H9 (cell line): ENCODE measurements at places on chromosomes 2 and 18. TPM values are rescaled to one million over a fixed set of nuclear protein-coding genes. Genes with fewer than 3 reads are reported as not detected.

AQP12B gene
- total RNA-seq = not detected in 2 replicates

HMSD gene
- total RNA-seq = 3.9 and 6.6 TPM in 2 replicates

RESP18 gene
- not detected in 2 replicates for total RNA-seq

TLX2 gene
- 0.20 and 0.26 TPM in 2 replicates for total RNA-seq

NT5C1B gene
- total RNA-seq = not detected in 2 replicates

STK17B gene
- 6.1 and 6.3 TPM in 2 replicates for total RNA-seq

LRATD1 gene
- 0.31 and 0.39 TPM in 2 replicates for total RNA-seq

ANKRD30B gene
- total RNA-seq = not detected in 2 replicates

ACTG2 gene
- total RNA-seq = 1.4 and 1.5 TPM in 2 replicates

NMS gene
- total RNA-seq = not detected in 2 replicates

GRCh38 chr18:34651586-34652369 is 58.3 kb upstream of the DTNA start:
- H3K27me3 ChIP-seq = no peaks in the 10 kb centered on the region
- no peak for DNase-seq
- H3K36me3 ChIP-seq = no peaks in the 10 kb centered on the region
- no peak overlapping the region for H3K4me3 ChIP-seq
- no peak overlapping the region for H3K27ac ChIP-seq
- H3K4me1 ChIP-seq = peaks cover 9% of the 10 kb centered on the region; the same call in 1 of the 2 replicates

DNA sequence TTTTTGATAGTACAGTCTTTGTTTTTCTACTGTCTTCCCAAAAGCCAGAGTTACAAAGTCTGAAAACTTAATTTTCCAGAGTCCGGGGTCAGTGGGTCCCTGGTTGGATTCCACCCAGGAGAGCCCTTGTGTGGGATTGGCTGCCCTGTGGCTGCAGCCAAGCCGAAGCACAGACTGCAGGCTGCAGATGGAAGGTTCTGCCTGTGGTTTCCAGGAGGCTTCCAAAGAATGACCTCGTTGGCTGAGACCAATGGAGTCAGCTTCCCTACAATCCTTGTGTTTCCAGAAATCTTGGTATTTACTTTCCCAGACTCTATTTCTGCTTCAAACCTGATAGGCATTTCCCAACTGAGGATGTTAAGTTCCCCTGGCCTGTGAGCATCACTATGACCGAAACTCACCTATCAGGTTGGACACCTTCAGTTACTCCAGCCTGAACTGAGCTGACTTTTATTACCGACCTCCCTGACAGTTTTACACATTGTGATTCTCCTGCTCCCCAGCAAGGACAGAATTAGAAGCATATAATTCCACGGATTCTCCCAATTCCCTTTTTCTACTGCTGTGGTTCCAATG is 117.5 kb upstream of the CCDC68 start:
- no peak overlapping the region for H3K27ac ChIP-seq
- DNase-seq = no peak
- no peaks in the 10 kb centered on the region for H3K36me3 ChIP-seq
- H3K27me3 ChIP-seq = no peaks in the 10 kb centered on the region
- H3K4me1 ChIP-seq = no peaks in the 10 kb centered on the region
- H3K4me3 ChIP-seq = no peak overlapping the region

GRCh38 chr2:15791294-15791693 is 149.1 kb upstream of the MYCN start:
- H3K4me1 ChIP-seq = no peaks in the 10 kb centered on the region
- H3K27me3 ChIP-seq = no peaks in the 10 kb centered on the region; the same call in 1 of the 2 replicates
- DNase-seq = no peak
- no peak overlapping the region for H3K27ac ChIP-seq

GRCh38 chr2:11656671-11657101 is 13.3 kb downstream of the NTSR2 start:
- H3K36me3 ChIP-seq = no peaks in the 10 kb centered on the region
- H3K27ac ChIP-seq = no peak overlapping the region
- H3K4me3 ChIP-seq = no peak overlapping the region; the same call in 1 of the 2 replicates
- DNase-seq = no peak
- no peaks in the 10 kb centered on the region for H3K27me3 ChIP-seq

DNA sequence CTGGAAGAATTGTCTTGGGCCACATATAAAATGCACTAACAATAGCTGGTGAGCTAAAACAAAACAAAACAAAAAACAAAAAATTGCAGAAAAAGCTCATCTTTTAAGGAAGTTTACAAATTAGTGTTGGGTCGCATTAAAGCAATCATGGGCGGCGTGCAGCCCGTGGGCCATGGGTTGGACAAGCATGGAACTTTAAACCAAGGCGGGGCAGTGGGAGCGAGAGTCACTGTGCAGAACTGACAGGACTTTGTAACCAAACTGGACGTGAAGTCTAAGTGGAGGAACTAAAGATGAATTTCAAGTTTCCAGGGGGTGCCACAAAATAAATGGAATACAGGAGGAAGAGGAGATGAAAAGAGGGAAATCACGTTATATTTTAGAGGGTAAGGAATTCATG is 80.7 kb downstream of the PSMG2 start:
- no peaks in the 10 kb centered on the region for H3K4me1 ChIP-seq
- no peaks in the 10 kb centered on the region for H3K36me3 ChIP-seq
- H3K27ac ChIP-seq = no peak overlapping the region
- H3K4me3 ChIP-seq = no peak overlapping the region

DNA sequence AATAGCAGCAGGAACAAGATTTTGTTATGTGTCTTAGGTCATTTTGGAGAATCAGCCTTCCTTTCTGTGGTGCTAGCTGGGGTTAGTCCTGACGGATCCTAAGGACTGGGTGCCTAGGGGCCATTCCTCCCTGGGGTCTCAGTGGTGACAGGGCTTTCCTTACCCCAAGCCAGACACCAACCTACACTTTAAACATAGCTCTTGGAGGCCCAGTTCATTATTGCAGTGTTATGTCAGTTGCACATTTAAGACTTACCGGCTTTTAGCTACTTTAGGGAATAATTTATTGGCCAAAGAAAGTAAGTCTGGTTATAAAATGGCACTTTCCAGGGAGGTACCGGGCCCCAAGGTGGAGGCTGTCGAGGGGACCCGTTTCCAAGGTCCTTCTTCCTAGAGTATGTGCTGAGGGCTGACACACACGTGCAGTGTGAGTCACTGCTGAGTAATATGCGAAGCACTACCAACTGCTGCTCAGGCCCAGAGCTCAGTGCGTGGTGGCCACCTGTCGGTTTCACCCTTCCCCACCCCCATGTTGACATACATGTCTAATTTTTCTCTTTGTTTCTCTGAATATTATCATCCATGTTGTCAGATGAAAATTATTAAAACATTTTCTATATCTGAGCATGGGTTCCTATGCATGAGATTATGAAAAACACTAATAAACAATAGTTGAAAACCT is 37.0 kb upstream of the GRHL1 start:
- H3K27ac ChIP-seq = no peak overlapping the region
- DNase-seq = no peak
- H3K4me3 ChIP-seq = no peak overlapping the region
- peaks cover 39% of the 10 kb centered on the region for H3K36me3 ChIP-seq

GRCh38 chr18:62069556-62069955 is 117.3 kb downstream of the PIGN start:
- no peak overlapping the region for H3K27ac ChIP-seq
- no peak overlapping the region for H3K4me3 ChIP-seq
- no peak for DNase-seq
- H3K36me3 ChIP-seq = no peaks in the 10 kb centered on the region; the same call in 2 of the 3 replicates

DNA sequence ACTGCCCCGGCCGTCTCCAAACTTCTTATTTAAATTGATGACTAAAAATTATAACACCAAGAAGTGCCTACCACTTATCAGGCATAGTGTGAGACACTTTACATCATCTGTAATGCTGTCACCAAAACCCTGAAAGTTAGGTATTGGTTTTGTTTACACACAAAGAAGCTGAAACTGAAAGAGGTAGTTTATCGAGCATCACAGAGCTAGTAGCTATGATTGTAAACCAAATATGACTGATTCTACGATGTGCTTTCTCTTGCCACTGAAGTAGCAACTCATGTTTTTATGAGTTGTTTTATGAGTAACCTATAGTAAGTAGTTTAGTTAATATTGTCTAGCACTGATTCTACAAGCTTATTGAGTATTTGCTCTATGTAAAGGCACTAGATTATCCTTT is 31.5 kb downstream of the DYNC1I2 start:
- H3K36me3 ChIP-seq = peaks cover 17% of the 10 kb centered on the region
- H3K4me1 ChIP-seq = no peaks in the 10 kb centered on the region
- no peak for DNase-seq

DNA sequence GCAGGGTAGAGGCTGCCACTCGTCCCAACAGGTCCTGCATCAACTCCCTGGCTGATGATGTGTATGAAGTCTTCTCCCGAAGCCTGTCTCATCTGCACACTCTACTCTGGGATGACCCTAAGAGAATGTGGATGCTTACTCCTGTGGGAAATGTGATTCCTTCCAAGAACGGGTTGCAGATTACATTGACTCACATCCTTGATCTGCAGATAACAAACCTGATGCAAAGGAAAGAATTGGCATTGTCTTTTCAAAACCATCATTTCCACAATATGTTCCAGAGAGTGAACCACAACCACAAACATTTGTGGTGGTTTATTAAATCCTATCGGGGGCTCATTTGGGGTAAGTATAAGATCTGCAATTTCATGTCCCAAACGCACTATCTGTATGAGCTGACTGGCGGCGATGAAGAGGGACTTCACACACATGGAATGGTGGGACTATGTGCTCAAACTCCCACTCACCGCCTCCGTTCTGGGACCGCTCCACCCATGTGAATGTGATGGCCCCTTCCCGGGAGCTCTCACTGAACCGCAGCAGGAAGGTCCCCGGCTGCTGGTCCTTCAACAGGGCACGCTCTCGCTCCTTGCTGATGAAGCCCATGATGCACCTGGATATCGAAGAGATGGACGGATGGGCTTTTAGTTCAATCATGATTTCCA is 35.5 kb downstream of the STAT1 start:
- no peak for DNase-seq
- peaks cover 91% of the 10 kb centered on the region for H3K36me3 ChIP-seq
- H3K4me1 ChIP-seq = no peaks in the 10 kb centered on the region

DNA sequence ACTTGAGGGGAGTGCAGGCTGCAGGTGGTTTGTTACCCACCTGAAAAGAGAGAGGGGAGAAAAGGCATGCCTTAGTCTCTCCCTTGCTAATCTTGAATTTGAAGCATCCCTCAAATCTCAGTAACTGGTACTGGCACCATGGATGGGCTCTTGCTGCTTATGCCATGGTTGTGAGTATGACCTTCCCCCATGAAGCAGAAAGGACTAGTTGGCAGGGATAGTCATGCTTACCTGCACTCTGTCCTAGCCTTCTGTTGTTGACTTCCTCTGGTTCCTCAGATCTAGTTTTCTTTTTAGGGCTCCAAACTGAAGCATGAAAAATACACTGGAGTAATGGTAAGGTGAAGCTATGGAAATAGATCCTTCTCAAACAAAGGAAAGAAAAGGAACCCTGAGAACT is 191.2 kb downstream of the SPAG16 start:
- H3K4me1 ChIP-seq = no peaks in the 10 kb centered on the region
- peaks cover 14% of the 10 kb centered on the region for H3K36me3 ChIP-seq
- H3K4me3 ChIP-seq = no peak overlapping the region
- no peak for DNase-seq
- no peak overlapping the region for H3K27ac ChIP-seq

DNA sequence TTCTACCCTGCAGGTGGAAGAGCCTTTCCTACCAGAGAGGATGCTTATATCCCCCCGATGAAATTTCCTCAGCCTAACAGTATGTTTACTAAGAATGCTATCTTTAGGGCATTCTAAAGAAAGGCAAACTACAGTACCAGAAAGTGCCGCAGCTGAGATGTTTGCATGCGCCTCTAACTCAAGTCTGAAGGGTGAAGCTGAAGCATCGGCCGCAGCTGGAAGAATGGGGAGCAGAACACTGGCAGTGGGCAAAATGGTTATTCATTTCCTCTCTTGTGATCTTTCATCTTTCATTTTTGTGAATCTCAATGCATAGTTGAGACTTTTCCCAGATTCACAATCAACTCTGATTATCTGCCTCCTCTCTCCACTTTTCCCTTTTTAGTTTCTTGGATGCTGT is 648.2 kb upstream of the ZEB2 start:
- no peak overlapping the region for H3K27ac ChIP-seq
- H3K4me3 ChIP-seq = no peak overlapping the region
- H3K36me3 ChIP-seq = no peaks in the 10 kb centered on the region
- H3K4me1 ChIP-seq = no peaks in the 10 kb centered on the region
- no peak for DNase-seq
- no peaks in the 10 kb centered on the region for H3K27me3 ChIP-seq

DNA sequence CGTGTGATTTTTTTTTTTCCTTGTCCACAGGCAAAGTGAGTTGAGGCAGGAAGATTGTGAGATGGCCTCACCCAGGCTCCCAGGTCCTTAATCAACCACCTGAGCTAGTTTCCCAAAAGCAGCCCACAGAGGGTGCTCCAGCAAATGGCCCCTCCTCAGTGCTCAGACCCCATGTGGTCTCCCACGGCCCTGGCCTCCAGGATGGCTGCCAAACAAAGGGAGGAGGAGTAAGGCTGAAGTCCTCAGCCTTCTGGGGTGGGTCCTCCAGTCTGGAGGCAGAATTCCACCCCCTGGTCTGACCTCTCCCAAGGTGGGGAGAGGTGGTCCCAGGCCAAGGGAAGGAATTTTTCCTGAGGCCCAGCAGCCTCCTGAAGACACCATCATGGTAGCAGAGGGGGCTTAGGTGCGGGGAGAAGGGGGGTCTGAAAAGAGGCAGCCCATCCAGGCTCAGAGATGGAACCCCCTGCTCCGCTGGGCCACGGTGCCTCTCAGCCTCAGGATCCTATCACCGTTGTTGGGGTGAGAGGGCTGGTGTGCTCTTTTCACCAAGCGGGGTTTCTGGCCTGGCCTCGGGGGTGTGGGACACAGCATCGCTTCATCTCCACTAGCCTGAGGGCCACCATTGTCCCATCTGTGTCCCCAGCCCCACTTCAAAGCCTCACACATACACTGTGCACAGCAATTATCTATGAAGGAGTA is 2.3 kb downstream of the NGEF start:
- no peaks in the 10 kb centered on the region for H3K4me1 ChIP-seq
- H3K36me3 ChIP-seq = no peaks in the 10 kb centered on the region
- H3K27me3 ChIP-seq = no peaks in the 10 kb centered on the region
- DNase-seq = no peak

DNA sequence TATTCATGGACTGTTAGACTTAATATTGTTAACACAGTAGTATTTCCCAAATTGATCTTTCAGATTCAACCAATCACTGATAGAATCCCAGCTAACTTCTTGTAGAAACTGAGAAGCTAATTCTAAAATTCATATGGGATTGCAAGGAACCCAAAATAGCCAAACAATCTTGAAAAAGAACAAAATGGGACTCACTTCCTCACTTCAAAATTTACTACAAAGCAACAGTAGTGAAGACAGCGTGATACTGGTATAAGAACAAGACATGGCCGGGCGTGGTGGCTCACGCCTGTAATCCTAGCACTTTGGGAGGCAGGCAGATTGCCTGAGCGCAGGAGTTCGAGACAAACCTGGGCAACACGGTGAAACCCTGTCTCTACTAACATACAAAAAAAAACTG is 46.3 kb downstream of the ATL2 start:
- H3K36me3 ChIP-seq = peaks cover 34% of the 10 kb centered on the region
- no peak overlapping the region for H3K4me3 ChIP-seq
- no peaks in the 10 kb centered on the region for H3K4me1 ChIP-seq

GRCh38 chr2:16130906-16131400 is 190.6 kb downstream of the MYCN start:
- no peaks in the 10 kb centered on the region for H3K27me3 ChIP-seq
- no peaks in the 10 kb centered on the region for H3K4me1 ChIP-seq
- no peak overlapping the region for H3K27ac ChIP-seq
- H3K4me3 ChIP-seq = no peak overlapping the region
- DNase-seq = no peak
